Stimulated activated CD4-positive, alpha-beta T cell treated with anti-CD3 and anti-CD28 coated beads, Interleukin-12 subunit alpha, Interleukin-12 subunit beta, amount 100 ng/mL, for 4 hours (primary cell): ENCODE measurements at places on chromosomes 7 and 10.

DNA sequence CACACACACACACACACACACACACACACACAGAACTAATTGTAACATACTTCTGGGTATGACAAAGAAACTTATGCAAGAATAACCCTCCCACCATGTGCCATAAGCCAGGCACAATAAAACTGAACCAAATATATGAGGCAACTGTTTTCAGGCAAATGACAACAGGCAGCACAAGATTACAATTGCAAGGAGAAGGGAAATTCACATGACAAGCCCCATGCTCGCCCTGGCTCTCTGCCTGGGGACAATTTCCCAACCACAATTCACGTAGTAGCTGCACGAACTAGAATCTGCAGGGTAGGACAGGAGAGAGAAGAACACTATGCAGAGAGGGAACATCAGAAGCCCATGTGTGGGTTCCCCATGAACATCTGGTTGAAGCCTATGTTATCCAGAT is 143.3 kb downstream of the CALN1 start:
- DNase-seq = no peak

GRCh38 chr10:52696232-52696631 is 76.4 kb downstream of the MBL2 start:
- DNase-seq = no peak

DNA sequence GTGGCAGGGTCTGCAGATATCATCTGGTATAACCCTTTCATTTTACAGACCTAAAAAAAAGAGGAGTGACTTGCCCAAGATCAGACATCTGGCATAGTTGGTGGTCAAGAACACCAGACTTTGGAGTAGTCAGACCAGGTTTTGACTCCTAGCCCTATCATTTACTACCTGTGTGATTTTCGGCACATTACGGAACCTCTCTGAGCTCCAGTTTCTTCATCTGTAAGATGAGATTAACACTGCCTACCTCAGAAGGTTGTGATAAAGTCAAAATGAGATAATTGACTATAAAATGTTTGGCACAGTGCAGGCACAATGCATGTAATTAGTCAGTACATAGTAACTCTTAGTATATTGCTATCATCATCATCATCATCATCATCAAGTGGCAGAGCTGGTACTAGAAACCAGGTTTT is 1.2 kb downstream of the STRIP2 start:
- no peak for DNase-seq

DNA sequence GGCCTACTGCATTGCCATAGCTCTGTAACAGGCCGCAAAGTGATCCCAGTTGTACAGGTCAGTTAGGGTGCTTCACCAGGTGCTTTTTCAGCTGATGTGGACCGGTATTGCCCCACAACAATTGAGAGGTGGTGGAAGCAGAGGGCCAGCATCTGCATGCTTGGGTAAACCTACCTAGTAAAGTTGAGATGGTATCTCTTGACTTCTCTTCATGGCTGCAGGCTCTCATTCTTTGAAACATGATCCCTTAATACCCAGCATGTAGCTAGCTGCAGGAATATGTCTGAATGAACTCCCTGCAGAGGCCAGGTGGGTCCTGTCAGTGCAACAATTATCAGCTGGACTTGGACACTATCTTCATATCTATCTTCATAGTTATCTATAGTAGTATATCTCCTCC is 60.7 kb upstream of the CCDC6 start:
- no peak for DNase-seq

- no peak for DNase-seq
These were observed 33.6 kb downstream of the ARID5B start for GRCh38 chr10:61935077-61935476.

- DNase-seq = no peak
These were observed 680.2 kb downstream of the SDK1 start for GRCh38 chr7:3981281-3981680.

GRCh38 chr10:110167149-110167548 is 40.3 kb upstream of the MXI1 start:
- no peak for DNase-seq

- no peak for DNase-seq
These were observed 157.4 kb downstream of the SKIDA1 start for GRCh38 chr10:21368022-21368582.

DNA sequence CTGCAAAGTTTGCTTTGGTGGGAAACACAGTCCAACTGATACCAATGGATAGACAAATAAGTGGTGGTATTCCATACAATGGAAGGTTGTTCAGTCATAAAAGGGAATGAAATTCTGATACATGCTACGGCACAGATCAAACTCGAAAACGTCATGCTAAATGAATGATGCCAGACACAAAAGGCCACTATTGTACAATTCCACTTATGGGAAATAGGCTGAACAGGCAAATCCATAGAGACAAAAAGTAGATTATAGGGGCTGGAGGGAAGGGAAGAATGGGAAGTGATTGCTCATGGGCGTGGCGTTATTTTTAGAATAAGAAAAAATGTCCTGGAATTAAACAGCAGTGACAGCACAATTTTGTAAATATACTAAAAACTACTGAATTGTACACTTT is 66.0 kb upstream of the FOXK1 start:
- no peak for DNase-seq

DNA sequence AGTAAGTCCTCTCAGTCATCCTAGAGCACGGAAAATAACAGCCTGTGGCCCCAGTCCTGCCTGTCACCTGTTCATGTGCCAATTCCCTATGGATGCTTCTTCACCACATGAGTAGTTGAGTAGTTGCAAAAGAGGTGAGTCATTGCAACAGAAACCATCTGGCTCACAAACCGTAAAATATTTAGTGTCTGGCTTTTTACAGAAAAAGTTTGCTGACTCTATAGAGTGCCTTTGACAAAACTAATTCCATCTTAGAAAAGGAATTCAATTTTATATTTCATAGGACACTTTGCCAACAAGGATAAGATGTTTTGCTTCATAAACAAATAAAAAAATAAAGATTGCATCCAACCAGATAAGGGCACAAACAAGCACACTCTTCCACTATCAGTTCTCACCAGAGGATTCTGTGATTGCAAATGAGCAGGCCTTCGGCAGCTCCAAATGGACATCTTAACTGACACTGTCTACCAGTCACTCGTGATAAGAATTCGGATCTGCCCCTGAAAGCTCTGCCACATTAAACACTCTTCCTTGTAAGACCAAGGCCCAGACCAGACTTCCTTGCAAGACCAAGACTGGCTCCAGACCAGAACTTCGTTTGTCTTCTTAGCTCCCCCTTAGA is 242.7 kb upstream of the SEMA3C start:
- DNase-seq = no peak

DNA sequence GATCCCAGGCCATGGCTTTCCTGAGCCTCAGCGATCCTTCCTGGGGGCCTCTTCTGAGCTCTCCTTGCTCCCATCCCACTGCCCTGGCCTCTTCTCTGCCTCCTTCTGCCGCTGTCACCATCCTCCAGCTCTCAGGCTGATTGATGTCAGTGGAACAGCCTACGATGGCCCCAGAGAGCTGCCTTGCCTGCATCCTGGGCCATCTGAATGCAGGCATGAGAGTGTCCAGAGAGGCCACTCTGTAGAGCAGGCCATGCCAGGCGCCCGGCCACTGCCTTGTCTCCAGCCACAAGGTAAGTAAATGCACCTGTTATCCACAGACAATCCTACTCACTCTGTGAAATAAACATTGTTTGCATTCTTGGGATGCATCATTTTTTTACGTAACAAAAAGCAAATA is 171.4 kb upstream of the PPP2R2D start:
- DNase-seq = no peak

- no peak for DNase-seq
These were observed 330.0 kb downstream of the RNLS start for GRCh38 chr10:88253128-88253527.

- no peak for DNase-seq
These were observed 90.5 kb downstream of the PLXNA4 start for GRCh38 chr7:132485600-132486273.

GRCh38 chr7:84274029-84274638 is 79.5 kb upstream of the SEMA3A start:
- no peak for DNase-seq

- no peak for DNase-seq
These were observed 88.3 kb downstream of the C10orf105 start for GRCh38 chr10:71631007-71631861.

- DNase-seq = no peak
These were observed 254.8 kb upstream of the ZMIZ1 start for GRCh38 chr10:78813998-78814399.

DNA sequence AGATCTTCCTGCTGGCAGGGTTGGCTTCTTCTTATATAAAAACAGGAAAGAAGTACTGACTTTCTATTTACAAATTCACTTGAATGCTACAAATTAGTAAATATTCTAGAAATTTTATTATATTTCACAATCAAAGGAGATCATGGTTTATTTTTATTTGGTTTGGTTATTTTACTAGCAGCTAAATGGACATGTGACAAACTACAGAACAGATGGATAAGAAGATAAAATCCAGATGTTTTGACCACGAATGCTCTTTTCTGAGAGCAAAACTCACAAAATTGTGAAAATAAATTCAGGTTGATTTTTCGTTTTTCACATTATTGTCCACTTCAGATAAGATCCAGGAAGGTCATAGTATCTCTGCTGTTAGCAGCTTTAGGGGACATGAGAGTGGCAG is 55.4 kb downstream of the CACNA2D1 start:
- no peak for DNase-seq

- DNase-seq = no peak
These were observed 80.4 kb downstream of the TES start for GRCh38 chr7:116290740-116291139.

GRCh38 chr7:37759526-37759925 is 76.0 kb downstream of the GPR141 start:
- no peak for DNase-seq

DNA sequence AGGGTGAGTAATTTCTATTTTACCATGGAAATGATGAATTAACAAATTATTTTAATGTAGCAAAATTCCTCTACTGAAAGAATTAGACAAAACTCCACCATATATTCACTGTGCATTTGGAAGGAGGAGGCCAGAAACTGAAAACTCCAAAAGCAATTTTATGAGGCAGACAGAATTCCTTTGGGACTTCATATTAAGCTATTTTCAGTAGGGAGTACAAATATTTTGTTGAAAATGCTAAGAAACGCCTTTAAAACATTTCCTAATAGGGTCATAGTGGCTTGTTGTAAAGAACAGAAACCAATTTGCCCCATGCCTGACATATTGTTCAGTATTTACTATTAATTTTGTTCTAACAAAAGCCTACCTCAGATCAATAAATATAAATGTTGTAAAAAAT is 117.8 kb downstream of the TES start:
- no peak for DNase-seq
